ENCODE measurements at places on chromosomes 1 and 21.

- no peak for DNase-seq
Observed at GRCh38 chr1:182317611-182318161, 73.9 kb downstream of the GLUL start.

GRCh38 chr1:12581179-12581578, 36.8 kb downstream of the DHRS3 start:
- DNase-seq, result no peak

GRCh38 chr1:154765970-154766369, 104.1 kb downstream of the KCNN3 start:
- DNase-seq, result no peak

GRCh38 chr1:176567190-176567794, 104.3 kb downstream of the PAPPA2 start:
- no peak for DNase-seq

GRCh38 chr21:35189077-35189863, 140.2 kb upstream of the RUNX1 start:
- DNase-seq, result no peak

- DNase-seq, result no peak
Observed at GRCh38 chr21:42013931-42014330, 3.8 kb upstream of the ZBTB21 start.
